ENCODE measurements at places on chromosomes 11 and 22.

DNA sequence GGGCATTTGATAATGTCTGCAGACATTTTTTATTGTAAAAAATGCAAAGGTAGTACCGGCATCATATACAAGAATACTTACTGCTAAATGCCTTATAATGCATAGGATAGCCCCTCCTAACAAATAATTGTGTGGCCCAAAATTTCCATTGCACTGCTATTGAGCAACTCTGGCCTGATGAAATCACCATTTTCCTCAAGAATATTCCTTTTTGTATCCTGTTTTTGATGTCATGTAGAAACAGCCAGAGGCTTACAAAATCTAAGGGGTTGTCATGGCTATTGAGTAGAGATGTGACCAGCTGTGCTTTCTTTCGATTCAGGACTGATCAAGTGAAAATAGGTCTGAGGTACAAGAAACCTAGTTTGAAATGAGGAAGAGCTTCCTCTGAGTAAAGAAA, 854.3 kb downstream of the KCNA4 start:
- DNase-seq = no peak

GRCh38 chr11:3622521-3622920, 19.3 kb downstream of the ART5 start:
- DNase-seq = no peak

DNA sequence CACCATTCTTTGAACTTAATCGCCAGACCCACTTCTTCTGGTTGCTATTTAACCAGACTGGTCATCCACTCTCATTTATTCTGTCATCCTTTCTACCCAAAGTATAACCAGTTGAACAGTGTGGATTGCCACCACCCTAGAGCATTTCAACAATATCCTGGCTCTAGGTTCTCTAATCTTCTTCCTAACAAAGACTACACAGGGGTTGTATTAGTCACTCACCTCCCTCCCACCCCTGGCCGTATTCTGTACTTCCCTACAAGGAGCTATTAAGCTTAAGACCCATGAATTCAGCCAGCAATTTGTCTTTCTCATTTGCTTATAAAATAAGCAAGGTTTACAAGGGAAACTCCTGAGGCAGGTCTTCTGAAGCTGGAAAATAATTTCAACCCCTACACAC, 46.9 kb upstream of the CEP126 start:
- no peak for DNase-seq

DNA sequence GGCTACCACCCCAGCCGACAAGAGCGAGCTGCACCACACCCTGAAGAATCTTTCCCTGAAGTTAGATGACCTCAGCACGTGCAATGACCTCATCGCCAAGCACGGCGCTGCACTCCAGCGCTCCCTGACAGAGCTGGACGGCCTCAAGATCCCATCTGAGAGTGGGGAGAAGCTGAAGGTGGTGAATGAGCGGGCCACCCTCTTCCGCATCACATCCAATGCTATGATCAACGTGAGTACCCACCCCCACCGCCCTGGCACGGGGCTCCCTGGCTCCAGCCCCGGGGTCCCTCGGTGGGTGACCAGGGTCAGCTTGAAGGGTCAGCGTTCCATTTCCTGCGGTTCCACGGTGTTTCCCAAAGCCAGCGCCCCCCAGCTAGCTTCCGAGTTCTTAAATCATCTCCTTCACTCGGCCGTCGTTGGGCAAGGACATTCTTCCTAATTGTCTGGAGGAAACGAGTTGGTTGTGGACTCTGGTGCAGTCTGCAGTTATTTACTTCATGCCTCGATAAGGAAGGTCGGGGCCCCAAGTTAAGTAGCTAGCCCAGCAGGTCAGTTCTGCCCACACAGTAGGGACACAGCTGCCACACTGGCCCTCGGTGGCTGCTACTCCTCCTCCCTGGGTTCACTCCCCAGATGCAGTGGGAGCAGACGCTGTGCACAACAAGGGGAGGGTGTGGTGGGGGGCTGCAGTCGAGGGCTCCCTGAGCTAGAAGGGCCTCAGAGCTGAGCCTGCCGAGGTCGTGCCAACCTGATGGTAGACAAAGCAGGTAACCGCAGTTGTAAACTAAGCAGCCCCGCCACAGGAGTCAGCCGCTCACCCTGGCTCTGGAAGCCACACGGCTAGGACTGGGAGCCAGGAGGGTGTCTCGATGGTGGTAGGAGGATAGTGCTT, 97.9 kb downstream of the MORC2 start:
- no peak for DNase-seq

- DNase-seq = no peak
These were observed 13.8 kb downstream of the PAMR1 start for GRCh38 chr11:35511666-35512065.

DNA sequence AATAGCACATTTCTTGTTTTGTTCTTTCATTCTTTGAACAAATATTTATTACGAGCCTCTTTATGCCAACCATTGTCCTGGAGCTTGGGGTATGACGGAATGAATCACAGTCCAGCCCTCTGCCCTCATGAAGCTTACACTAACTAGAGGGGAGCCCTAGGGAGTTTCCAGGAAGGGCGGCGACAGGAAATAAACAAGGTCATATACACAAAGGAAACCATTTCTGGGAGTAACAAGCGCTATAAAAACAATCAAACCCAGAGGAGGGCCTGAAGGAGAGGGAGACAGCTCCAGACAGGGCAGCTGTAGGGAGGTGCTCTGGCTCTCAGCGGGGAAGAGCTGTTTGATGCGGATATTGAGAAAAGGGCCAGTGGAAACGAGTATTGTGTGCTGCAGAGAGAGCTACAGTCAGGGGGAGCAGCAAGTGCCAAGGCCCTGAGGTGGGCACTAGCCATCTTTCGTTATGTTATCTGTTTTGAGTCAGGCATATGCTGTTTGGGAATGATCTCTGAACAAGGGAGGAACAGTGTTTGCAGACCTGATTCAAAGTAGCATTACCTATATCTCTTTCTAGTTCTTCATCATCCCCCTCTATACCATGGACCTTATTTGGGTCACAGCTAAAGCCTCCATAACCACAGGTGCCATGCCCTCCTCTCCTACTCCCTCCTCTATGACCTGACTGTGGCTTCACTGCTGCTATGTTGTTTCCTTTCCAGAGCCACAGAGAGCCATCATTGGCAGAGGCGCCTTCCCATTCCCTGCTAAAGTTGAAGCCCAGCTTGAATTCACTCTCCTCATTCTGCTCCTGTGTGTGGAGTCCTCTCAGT, 15.3 kb upstream of the ZBTB16 start:
- DNase-seq = no peak

DNA sequence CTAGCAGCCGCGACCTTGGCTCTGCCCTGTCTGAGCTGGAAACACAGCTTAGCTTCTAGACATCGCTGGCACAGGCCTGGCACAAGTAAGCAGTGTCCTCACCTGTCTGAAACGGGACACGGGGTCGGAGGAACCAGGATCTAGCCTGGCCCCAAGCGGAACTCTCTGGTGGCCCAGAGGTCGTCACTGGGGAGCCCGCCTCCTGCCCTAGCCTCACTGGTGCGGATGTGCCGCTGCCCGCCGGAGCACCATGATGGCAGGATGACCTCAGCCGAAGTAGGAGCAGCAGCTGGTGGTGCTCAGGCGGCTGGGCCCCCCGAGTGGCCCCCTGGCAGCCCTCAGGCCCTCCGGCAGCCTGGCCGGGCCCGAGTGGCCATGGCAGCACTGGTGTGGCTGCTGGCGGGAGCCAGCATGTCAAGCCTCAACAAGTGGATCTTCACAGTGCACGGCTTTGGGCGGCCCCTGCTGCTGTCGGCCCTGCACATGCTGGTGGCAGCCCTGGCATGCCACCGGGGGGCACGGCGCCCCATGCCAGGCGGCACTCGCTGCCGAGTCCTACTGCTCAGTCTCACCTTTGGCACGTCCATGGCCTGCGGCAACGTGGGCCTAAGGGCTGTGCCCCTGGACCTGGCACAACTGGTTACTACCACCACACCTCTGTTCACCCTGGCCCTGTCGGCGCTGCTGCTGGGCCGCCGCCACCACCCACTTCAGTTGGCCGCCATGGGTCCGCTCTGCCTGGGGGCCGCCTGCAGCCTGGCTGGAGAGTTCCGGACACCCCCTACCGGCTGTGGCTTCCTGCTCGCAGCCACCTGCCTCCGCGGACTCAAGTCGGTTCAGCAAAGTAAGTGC, 871 bp downstream of the SLC35E4 start:
- DNase-seq = no peak

- peak; percentile 26 for DNase-seq
These were observed 54.7 kb downstream of the WNT11 start for GRCh38 chr11:76151556-76152085.

GRCh38 chr11:25733777-25734176, 598.2 kb upstream of the ANO3 start:
- DNase-seq = no peak

GRCh38 chr22:40862537-40862936, 624 bp upstream of the DNAJB7 start:
- DNase-seq = no peak

- no peak for DNase-seq
These were observed 113.7 kb upstream of the LUZP2 start for GRCh38 chr11:24383137-24383536.

GRCh38 chr11:122851366-122851966, 13.2 kb downstream of the CRTAM start:
- no peak for DNase-seq

DNA sequence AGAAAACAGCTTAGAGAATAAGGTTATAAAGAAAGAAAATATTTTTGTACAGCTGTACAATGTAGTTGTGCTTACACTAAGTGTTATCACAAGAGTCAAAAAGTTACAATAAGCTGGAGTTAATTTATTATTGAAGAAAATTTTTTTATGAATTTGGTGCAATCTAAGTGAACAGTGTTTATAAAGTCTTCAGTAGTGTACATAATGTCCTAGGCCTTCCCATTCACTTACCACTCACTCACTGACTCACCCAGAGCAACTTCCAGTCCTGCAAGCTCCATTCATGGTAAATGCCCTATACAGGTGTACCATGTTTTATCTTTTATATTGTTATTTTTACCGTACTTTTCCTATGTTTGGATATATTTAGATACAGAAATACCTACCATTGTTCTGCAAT, 34.7 kb downstream of the GDPD4 start:
- no peak for DNase-seq

DNA sequence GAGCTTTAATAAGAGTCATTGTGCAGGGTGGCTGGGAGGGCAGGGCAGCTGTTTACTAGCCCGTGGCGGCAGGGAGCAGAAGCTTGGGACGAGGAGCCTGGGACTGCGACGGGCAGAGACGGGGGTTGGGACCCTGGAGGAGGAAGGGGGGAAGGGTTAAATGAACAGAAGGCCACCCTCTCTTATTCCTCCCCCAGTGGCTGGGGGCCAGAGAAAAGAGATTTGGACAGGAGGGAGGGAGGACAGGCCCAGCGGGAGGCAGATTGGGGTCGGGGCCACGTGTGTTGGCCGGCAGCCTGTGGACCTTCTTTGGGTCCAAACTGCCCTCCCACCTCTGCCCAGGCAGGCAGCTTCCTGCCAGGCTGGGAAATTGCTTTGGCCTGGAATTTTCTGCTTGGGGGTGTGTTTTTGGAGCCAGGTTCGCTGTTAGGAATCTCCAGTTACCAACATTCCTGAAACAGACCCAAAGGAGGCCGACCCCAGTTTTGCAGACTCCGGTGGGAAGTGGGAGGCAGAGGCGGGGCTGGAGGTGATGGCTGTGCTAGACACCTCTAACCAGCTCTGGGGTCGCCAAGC, 50.2 kb downstream of the APOL3 start:
- no peak for DNase-seq

- no peak for DNase-seq
These were observed 19.2 kb downstream of the SERPIND1 start for GRCh38 chr22:20792966-20793728.

GRCh38 chr11:95892492-95892891, 31.4 kb downstream of the MTMR2 start:
- no peak for DNase-seq

DNA sequence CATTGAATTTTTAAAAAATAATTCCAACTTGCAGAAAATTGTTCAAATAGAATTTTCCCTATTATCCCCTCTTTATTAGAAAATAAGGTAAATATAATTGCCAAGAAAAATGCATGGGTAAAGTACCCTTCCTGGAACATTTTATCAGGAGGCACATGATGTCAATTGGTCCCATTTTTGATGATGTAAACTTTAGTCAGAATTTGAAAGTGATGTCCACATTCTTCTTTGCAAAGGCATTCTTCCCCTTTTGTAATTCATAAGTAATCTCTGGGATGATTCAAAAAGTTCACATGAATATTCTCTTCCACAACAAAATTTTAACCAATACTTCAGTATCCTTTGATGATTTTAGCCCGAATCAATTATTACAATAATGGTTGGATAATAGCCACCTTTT, 86.9 kb upstream of the ANO3 start:
- no peak for DNase-seq

DNA sequence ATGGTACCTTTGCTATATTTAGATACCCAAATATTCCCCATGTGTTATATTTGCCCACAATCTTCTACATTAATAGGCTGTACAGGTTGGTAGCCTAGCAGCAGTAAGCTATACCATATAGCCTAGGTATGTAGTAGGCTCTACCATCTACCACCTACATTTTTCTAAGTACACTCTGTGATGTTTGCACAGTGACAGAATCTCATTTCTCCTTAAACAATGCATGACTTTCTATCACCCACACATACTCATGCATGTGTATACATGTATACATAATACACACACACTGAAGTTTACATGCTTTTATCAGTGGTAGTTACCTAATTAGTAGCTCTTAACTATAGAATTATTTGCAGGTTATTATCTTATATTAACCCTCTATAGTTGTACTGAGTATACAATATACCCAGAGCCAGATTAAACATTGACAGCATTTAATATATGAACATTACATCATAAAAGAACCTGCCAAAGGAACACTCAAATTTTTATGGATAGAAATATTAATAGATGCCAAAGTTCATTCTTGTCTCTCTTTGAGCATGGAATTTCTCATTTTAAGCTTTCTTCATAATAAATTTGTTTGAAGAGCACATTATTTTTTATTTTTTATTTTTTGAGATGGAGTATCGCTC, 51.4 kb downstream of the ELP4 start:
- DNase-seq = no peak

GRCh38 chr22:20777420-20778177, 3.7 kb downstream of the SERPIND1 start:
- peak; percentile 76 for DNase-seq

- no peak for DNase-seq
These were observed 441.4 kb downstream of the BUD13 start for GRCh38 chr11:116331381-116331780.

- no peak for DNase-seq
These were observed 3.8 kb upstream of the CPT1A start for GRCh38 chr11:68845351-68846002.

DNA sequence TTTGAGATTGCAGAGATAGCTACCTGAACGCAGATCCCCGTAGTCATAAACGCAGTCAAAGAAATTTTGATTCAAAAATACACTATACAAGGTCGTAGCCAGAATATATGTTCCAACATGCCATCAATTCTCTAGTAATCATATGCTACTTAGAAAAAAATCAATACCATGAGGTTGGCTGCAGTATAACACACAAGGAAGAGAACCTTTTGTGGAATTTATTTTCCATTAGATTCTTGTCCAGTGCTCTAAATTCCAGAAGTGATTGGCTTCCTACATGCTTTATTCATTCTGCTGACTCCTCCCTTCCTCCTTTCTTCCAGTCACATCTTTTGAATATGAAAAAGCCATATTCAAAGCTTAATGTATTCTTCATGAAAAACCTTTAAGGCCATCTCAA, 189.9 kb downstream of the NTM start:
- DNase-seq = no peak

Data from COR-L47 (cell line).